Epithelial cell of proximal tubule (primary cell): ENCODE measurements at places on chromosomes 16 and 17. TPM values are rescaled to one million over a fixed set of nuclear protein-coding genes. Genes with fewer than 3 reads are reported as not detected.
A peak's percentile ranks its signal among the peaks of the same experiment; 100 is the strongest.

ZNF385C gene
- 0.07 TPM in 1 of 2 replicates, not detected in the other for total RNA-seq

EPX gene
- not detected in 2 replicates for total RNA-seq

USP36 gene
- total RNA-seq, result 22.4 and 36.4 TPM in 2 replicates

AANAT gene
- not detected in 2 replicates for total RNA-seq

FOXC2 gene
- 26.5 and 30.1 TPM in 2 replicates for total RNA-seq

MYO15A gene
- 0.07 and 0.17 TPM in 2 replicates for total RNA-seq

METTL23 gene
- total RNA-seq, result 30.0 and 34.7 TPM in 2 replicates

ABHD15 gene
- 8.2 and 11.3 TPM in 2 replicates for total RNA-seq

DNA sequence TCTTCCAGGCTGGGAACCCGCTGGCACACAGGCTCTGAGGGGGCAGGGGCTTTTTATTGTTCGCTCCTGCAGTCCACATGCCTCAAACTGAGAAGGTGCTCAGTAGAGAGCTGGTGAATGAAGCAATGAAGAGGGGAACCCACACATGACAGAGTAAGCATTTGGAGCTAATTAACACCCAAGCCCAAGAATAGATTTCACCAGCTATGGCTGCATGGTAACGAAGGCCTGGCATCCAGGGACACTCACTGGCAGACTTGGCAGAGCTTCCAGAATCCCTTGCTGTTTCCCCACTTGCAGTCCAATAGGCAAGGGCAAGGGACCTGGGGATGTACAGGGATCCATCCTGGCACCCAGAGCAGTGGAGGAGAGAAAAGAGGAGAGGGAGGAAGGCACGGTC, 12.2 kb downstream of the FLOT2 start:
- no peak for DNase-seq

DNA sequence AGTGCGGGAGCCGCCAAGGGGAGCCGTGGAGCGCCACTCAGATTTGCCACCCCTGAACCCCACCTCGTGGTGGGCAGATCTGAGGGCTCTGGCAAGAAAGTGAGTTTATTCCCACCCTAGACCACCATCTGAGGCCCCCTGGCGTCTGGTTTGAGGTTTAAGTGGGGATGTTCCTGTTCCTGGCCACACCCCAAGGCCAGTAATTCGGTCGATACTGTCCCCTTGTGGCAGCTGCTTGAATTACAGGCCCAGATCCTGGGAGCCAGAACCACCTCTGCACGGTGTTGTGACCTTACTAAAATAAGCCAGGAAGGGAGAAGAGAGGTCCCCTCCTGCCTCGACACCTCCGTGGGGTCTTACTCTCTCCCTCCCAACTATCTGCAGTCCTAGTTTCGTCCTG, 3.3 kb upstream of the LAT start:
- DNase-seq, result no peak

GRCh38 chr17:59752922-59753321, 45.5 kb downstream of the VMP1 start:
- no peak for DNase-seq

DNA sequence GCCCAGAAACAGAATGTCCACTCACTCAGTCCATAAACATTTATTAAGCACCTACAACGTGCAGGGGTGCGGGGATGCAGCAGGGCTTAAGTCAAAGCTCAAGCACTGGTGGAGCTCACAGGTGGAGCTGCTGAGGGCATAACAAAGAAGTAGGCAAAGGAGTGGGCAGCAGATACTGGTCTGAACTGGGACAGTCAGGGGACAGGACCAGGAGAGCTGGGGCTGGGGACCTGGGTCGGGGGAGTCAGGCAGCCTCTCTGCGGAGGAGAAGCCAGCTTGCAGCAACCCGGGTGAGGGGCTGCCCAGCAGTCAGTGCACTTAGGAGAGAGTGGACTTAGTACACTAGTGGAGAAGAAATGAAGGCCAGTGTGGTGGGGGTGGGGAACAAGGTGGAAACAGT, 10.0 kb upstream of the TNFRSF13B start:
- DNase-seq, result no peak

GRCh38 chr17:9361188-9361955, 214.2 kb downstream of the STX8 start:
- DNase-seq, result peak; percentile 50

- DNase-seq, result no peak
Observed at GRCh38 chr16:75229172-75230031, 10.6 kb downstream of the CTRB1 start.

DNA sequence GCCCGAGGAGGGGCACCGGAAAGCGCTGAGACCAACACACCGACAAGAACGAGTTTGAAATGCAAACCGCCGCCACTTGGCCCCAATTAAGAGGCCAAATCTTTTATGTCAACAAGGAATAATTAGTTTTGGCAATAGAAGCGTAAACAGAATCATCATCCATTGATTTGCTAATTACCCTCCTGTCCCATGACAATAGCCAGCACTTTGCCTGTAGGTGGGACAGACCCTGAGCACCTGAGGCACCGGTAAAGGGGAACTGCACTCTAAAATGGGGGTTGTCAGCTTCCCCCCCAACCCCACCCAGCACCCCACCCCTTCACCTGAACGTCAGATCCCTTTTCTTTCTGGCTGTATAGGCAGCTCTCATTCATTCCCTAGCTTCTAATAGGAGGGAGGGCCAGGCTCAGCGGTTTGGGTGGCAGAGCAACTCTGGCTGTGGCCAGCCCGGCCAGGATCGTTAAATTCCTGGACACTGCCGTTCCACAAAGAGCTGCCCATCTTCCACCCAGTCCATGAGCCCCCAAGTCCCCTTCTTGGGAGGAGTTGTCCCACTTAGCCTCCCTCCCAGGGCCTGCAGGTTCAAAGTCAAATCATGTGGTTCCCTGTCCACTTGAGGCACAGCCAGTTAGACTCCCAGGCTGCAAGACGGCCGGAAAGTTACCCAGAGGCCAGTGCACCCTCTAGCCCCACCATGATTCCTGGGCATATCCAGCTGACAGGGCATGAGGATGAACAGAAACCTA, 45.8 kb downstream of the WNT3 start:
- DNase-seq, result no peak

GRCh38 chr17:64083563-64084085, 46.3 kb downstream of the ERN1 start:
- no peak for DNase-seq

GRCh38 chr16:63416712-63417111, 1380.5 kb upstream of the CDH8 start:
- no peak for DNase-seq

- DNase-seq, result no peak
Observed at GRCh38 chr16:58519707-58520106, 4.4 kb downstream of the SETD6 start.

DNA sequence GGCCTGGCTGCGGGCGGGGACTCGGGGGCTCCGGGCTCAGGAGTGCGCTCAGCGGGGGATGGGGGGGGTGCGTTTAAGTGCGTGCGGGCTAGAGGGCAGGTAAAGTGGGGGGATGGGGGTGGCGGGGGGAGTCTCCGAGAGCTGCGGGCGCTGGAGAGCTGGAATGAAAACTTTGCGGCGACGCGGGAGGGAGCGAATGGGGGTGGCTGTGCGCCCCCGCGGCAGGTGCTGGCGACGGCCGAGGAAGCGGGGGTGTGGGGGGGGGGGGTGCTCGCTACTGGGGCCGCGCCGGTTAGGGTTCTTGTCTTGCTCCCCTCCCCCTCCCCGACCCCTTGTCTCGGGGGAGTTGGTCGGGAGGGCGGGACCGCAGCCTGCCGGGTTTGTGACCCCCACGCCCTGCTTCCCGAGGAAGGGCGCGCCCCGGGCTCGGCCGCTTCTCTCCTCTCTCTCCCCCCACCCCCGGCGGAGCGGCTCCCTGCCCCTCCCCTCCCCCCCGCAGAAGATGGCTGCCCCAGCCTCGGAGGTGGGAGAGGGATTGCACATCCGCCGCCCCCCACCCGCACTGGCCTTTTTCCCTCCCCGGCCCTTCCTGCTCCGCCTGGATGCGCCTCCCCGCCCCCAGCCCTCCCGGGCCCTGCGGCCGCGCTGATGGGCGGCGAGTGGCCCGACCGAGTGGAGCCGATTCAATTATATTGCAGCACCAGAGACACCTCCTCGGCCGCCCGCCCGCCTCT, 649 bp downstream of the GSE1 start:
- DNase-seq, result no peak

DNA sequence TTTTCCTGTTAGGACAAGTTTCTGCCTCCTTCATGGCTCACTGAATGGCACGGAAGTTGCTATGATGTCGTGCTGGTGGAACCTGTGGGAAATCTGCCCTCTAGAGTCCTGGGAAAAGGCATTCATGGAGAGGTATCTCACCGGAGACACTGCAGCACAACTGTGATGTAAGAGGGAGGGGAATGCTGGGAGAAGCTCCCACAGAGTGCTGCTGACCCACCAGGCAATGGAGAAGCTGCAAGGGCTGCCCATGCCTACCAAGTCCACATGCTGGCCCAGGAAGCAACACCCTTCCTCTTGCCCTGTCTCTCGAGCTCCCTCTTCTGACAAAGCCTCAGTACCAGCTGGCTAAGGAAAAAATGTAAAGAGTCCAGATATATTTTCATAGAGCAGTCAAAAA, 45.2 kb upstream of the SLC5A11 start:
- peak; percentile 56 for DNase-seq

DNA sequence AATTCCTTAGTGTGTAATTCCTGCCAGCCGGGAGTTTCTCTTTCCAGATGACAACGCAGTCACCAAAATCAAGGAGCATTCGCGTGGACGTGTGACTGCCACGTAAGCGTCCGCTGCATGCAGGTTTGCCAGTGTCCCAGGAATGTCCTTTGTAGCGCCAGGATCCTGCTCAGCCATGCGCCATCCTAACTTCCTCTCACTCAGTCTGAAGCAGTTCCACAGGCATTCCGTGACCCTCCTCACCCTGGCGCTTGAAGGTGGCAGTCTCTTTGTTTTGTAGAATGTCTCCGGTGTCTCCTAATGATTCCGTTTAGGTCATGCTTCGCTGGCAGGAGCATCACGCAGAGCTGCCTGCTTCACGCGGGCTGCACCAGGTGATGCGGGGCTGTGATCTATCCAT, 88.6 kb downstream of the RPTOR start:
- no peak for DNase-seq

- no peak for DNase-seq
Observed at GRCh38 chr16:87740909-87741424, 24.8 kb downstream of the KLHDC4 start.
